Cardiac septum (tissue), 1 donor: ENCODE measurements at places on chromosomes 4 and X. TPM values are rescaled to one million over a fixed set of nuclear protein-coding genes. Genes with fewer than 3 reads are reported as not detected.

GRCh38 chrX:74419864-74420195 lies 1.5 kb upstream of the SLC16A2 start:
- DNase-seq = no peak

DNA sequence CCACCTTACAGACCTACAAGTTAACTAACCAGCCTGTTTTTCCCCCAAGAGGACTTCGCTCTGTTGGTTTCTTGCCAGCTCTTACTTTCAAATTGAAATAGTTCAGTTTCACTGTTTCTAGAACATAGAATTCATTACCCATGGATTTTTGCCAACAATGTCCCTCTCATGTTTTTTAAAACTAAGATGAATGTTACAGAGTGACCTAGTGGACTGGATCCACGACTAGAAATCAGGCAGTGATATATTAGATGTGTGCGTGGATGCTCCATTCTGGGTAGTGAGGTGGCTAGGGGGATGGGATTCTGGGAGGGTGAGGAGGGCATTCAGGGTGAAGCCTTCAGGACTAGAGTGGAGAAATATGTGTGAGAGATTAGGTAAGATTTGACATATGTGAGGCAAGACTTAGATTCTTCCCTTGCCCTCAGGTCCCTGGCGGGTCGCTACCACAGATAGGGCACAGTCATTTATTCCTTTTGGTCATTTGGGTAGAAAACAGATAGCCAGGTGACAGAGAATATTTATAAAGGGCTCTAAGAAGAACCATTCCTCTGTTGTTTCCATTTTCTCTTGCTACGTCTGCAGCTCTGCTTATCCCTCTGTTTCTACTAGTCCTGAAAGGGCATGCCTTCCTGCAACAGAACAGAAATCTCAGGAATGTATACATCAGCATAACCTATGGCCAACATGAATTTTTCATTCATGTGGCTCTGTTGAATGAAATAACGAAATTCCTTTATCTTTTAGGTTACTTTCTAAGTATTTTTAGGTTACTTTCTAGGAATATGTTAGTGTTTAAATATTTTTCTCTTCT lies 15.4 kb upstream of the JADE1 start:
- DNase-seq = no peak

BCLAF3 gene
- 9.4 TPM for total RNA-seq

GRCh38 chr4:23455456-23456158 lies 434.2 kb downstream of the PPARGC1A start:
- DNase-seq = no peak

- no peak for DNase-seq
These were observed 27.2 kb downstream of the SPRY1 start for GRCh38 chr4:123423819-123424218.

DNA sequence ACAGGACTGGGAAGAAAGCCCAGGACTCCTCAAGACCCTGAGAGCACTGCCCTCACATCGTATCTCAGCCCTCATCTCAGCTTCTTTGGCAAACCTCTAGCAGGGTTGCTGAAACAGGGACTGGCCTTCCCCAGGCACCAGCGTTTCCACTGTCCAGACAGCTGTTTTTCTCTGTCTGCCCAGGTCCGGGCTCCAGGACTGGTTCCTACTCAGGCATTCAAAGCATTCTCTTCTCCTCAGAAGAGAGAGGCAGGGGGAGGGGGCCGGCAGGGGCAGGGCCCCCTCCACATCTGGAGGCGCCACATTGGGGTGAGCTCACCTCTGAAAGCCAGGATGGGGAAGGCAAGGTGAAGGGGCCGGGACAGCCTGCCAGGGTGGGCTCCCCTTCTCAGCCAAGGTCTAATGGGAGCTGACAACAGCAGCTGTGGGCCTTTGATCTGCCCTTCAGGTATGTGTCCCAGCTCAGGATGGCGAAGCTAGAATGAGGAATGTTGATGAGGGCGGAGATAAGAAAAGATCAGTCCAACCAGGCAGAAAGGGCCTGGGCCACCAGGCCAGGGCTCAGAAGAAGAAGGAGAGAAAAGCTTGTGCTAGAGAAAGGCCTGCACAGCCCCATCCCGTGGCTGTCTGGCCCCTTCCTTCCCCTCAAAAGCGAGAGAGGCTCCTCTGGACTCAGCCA lies 60.4 kb downstream of the PJA1 start:
- DNase-seq = no peak

- no peak for DNase-seq
These were observed 30.1 kb upstream of the MXD4 start for GRCh38 chr4:2291705-2292645.

PDE6B gene
- total RNA-seq = 4.8 TPM

- DNase-seq = no peak
These were observed 146.2 kb upstream of the NDST4 start for GRCh38 chr4:115259642-115260041.

SAGE1 gene
- not detected for total RNA-seq

- DNase-seq = no peak
These were observed 131.9 kb upstream of the USP9X start for GRCh38 chrX:40953369-40953768.

DNA sequence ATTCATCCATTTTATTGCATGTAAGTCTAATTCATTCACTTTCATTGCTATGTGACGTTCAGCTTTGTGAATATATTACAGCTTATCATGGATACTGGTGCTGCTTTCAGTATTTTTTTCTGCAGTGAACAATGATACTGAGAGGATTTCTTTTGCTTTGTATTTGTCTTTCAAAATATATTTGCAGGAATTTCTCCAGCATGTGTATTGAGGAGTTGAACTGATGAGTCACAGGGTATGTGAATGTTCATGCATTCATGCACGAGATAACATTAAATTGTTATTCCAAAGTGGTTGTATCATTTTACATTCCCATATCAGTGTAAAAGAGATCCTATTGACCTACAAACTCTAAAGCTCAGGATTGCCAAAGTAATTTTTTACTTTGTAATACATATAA lies 283.8 kb upstream of the ARSJ start:
- no peak for DNase-seq

TMEM150C gene
- total RNA-seq = 7.4 TPM

WNK3 gene
- total RNA-seq = 0.65 TPM

DNA sequence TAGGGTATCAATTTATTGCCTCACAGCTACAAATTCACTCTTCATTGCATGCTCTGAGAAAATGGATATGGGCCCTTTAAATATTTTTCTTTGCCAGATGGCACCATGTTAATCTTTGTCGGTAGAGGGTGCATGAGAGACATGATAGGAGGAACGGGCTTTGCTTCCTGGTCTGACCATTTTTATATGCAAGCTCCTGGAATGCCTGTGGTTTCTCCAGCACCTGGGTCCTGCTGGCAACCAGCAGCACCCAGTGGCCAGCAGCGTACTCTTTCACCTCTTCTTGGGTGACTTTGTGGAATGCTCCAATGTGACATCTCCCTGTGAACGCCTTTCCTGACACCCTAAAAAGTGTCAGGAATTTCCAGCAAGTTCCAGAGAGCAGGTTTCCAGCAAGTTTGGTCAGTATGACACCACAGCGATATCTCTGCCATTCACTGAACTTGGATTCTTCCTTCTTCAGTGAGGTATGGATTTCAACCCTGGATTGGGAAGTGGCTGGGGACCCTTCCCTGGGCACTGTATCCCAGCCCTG lies 140.3 kb upstream of the PGRMC2 start:
- DNase-seq = no peak

PNMA5 gene
- total RNA-seq = not detected
